Smooth muscle cell of bladder (primary cell): ENCODE measurements at places on chromosomes 7 and 10. TPM values are rescaled to one million over a fixed set of nuclear protein-coding genes. Genes with fewer than 3 reads are reported as not detected.

ABCA13 gene
- 0.55 and 1.4 TPM in 2 replicates for total RNA-seq

C10orf95 gene
- 0.14 TPM in 1 of 2 replicates, not detected in the other for total RNA-seq

GNAT3 gene
- not detected in 2 replicates for total RNA-seq

RELN gene
- total RNA-seq = 0.43 and 0.74 TPM in 2 replicates

COL28A1 gene
- total RNA-seq = 0.14 TPM in 1 of 2 replicates, not detected in the other

SLC29A4 gene
- total RNA-seq = 3.8 and 5.7 TPM in 2 replicates
